Ammon's horn (tissue), 1 donor: ENCODE measurements at places on chromosomes 11 and 22.

DNA sequence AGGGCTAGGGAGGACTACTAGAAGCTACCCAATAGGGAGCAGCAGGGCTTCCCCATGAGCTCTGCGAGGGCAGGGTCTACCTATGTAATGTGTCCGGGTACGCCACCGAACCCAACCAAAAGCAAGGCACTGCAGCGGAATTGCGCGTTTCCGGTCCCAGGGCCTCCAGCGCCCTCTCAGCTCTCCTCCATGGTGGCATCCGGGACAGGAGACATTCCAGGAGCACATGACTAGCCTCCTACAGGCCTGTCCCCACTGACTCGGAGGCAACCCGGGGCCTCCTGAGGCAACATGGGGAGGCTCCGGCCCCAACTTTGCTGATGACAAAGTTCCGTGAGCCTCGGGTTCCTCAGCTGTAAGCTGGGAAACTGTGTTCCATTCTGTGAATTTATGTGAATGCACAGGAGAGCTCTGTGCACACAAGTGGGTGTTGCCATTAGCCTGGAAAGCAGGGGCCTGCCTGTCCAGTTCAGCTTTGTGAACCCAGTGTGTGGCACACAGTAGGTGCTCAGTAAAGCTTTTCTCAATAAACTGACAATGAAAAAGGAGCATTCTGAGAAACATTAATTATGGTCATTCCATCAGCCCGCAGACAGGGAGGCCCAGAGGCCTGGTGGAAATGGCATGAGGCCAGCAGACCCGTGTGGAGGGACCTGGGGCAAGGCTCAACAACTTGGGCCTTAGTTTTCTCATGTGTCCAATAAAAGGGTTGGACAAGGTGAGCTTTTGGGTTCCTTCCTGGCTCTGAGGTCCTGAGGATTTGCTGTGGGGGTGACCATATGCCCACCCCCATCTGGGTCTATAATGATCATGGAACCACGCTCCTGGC is 50.3 kb downstream of the CHRDL2 start:
- no peak for DNase-seq

DNA sequence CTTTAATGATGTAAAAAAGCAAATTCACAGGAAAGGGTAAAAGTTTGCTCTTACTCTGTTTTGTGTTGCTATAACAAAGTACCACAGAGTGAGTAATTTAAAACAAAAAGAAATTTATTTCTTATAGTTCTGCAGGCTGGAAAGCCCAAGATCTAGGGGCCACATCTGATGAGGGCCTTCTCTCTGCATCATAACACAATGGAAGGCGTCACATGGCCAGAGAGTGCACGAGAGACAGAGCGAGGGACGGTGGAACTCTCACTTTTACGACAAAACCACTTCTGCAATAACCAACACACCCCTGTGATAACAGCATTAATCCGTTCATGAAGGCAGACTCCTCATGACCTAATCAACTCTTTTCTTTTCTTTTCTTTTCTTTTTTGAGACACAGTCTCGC is 31.1 kb downstream of the CD6 start:
- no peak for DNase-seq

- no peak for DNase-seq
These were observed 35.8 kb upstream of the HMOX1 start for GRCh38 chr22:35344956-35345690.

DNA sequence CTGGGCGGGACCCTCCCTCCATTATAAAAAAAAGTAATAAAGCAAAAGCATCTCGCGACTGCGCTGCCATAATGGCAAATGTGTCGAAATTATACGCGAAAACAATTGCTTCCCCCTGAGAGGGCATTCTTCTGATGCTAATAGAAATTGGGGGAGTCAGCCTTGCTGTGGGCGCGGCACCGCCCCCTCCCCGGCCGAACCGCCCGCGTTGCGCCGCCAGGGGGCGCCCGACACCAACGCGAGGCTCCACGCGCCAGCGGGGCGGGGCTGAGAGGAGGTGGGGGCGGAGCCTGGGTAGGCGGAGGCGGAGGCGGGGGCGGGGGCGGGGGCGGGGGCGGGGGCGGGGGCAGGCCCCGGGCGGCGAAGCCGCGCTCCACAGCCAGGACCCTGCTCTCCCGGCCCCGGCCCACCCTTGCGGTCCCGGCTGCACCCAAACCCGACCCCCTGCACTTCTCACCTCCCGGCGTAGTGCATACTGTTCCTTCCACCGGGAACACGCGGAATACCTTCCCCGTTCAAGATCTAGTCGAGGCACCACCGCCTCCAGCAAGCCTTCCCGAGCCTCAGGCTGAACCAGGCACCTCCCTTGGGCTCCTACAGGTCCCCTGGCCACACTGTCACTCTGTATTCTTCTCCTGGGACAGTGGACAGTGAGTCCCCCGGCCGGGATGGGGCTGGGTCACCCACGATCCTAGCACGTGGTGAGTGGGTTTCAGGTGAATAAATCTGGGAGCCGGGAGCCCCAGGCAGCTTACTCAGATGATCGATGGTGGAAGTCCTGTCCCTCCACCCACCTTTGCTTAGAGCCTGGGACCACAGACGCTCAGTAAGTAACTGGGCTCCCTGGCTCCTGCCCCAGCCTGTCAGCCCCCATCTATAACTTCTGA is 15.5 kb upstream of the UPK3A start:
- peak; percentile 88 for DNase-seq

- peak; percentile 17 for DNase-seq
These were observed 90.8 kb upstream of the SHANK2 start for GRCh38 chr11:71342951-71343827.

DNA sequence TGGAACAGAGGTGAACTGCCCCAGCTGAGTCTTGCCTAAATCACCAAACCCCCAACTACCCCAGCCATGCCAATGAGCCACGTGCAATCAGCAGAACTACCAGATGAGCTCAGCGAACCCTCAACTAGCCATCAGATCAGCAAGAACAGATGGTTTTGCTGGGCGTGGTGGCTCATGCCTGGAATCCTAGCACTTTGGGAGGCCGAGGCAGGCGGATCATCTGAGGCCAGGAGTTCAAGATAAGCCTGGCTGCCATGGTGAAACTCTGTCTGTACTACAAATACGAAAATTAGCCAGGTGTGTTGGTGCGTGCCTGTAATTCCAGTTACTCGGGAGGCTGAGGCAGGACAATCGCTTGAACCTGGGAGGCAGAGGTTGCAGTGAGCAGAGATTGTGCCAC is 374.3 kb downstream of the NXPE2 start:
- no peak for DNase-seq

DNA sequence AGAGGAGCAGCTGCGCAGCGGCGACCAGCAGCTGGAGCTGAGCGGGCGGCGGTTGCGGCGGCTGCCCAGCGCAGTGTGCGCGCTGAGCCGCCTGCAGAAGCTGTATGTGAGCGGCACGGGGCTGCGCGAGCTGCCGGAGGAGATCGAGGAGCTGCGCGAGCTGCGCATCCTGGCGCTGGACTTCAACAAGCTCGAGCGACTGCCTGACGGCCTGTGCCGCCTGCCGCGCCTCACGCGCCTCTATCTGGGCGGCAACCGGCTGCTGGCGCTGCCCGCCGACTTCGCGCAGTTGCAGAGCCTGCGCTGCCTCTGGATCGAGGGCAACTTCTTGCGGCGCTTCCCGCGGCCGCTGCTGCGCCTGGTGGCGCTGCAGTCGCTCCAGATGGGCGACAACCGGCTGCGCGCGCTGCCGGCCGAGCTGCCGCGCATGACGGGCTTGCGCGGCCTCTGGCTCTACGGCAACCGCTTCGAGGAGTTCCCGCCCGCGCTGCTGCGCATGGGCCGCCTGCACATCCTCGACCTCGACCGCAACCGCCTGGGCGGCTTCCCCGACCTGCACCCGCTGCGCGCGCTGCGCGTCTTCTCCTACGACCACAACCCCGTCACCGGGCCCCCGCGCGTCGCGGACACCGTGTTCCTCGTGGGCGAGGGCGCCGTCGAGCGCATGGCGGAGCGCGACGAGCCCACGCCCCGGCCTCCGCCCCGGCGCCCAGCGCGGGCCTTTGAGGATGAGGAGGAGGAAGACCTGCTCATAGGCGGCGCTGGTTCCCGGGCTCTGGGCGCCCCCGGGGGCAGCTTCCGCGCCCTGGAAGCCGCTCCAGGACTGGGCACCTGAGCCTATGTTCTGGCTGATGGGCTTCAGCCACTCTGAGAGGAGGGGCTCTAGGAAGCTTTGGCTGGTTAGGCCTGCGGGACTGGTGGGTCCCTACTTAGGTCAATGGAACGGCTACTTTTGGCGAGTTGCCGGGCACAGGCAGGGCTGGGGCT is 787 bp downstream of the LRRC10B start:
- DNase-seq: peak; percentile 57

DNA sequence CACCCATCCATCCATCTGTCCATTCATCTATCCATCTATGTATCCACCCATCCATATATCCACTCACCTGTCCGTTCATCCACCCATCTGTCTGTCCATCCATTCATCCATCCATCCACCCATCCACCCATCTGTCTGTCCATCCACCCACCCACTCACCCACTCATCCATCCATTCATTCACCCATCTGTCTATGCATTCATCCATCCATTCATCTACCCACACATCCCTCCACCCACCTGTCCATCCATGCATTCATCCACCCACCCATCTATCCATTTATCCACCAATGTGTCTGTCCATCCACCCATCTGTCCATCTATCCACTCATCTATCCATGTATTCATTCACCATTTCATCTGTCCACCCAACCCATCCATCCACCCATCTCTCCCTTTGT is 33.3 kb downstream of the NADSYN1 start:
- no peak for DNase-seq

- DNase-seq: peak; percentile 13
These were observed 32.1 kb upstream of the PPP2R1B start for GRCh38 chr11:111798279-111798678.

- DNase-seq: no peak
These were observed 137.2 kb upstream of the OPCML start for GRCh38 chr11:133669371-133670053.

- peak; percentile 28 for DNase-seq
These were observed 151.8 kb downstream of the NAV2 start for GRCh38 chr11:19864141-19865140.

GRCh38 chr11:26847459-26847858 is 125.6 kb upstream of the SLC5A12 start:
- DNase-seq: peak; percentile 6

DNA sequence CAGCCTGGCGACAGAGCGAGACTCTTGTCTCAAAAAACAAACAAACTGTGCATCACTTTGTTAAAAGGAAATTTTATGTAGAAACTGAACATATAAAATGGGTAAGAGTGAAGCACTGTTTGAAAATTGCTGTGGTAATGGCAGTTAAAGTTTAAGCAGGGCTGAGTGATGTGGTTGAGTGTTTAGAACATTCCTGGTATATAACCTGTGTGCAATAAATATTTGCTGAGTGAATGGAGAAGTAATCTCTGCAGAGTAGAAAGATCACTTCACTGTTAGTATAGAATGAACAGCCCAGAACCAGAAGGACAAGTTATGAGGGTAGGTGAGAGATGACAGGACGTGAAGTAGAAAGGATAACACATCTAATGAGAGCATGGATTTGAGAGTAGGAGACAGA is 27.3 kb downstream of the CECR2 start:
- DNase-seq: no peak

- DNase-seq: no peak
These were observed 5.9 kb upstream of the OR52L1 start for GRCh38 chr11:5992604-5993251.

DNA sequence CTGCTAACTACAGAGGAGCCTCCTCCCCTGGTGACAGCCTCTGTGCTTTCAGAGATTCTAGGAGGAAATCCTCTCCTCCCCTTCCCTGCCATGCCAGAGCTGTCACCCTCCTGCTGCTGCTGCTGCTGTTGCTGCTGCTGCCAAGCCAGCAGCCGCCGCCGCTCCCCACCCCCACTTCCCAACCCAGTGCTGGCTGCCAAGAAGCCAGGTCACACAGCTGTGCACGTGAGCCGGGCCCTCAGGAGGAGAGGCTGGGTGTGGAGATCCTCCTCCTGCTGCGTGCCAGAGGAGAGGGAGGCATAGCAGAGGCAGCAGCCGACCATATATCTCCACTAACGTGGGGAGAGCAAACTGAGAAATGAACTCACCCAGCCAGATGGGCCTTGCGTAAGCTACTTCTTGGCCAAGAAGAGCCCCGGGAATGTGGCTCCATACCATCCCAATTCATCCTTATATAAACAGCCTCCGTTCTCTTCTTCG is 12.4 kb downstream of the CRY2 start:
- peak; percentile 86 for DNase-seq

DNA sequence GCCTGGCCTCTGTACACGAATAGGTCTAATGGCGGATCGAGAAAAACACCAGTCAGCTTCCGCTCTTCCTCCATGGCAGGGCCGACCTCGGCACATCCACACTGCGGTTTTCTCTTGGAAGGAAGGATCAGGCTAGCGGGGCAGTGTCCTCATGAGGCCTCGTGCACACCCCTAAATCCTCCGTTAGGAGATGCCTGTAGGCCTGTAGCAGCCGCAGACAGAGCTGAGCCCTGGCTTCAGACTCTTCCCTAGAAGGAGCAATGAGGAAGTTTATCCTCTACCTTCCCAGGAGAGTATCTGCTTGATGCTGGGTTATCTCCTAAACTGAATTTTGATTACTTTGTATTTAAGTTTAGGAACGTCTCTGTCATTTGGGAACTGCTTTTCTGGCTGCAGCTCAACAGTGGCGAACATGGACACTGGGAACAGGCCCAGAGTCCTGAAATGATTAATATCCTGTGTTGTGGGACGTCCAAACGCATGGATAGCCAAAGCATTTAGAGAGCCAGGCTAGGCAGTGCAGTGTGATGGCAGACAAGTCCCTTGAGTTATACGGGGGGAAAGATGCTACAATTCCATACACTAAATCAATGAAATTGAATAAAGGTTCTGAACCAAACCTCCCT is 16.5 kb upstream of the BMAL1 start:
- DNase-seq: no peak

- DNase-seq: no peak
These were observed 57.9 kb downstream of the PANX1 start for GRCh38 chr11:94186342-94187203.

DNA sequence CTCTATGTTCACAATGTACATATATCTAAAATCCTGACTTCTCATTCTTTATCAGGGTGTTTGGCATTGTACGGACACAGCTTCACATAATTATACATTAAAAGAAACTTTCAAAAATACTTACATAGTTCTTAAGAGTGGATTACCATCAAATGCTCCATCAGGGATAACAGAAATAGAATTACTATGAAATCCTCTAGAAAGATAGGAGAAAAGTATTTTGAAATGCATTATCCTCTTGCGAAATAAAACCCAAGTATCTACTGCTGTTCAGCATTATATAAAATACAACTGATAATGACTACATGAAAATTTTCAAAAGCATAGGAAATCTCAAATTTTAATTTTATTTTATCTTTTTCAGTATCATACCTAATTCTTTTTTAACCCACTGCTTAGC is 17.8 kb upstream of the CCDC34 start:
- DNase-seq: no peak
